ENCODE measurements at places on chromosomes 12 and 14. TPM values are rescaled to one million over a fixed set of nuclear protein-coding genes. Genes with fewer than 3 reads are reported as not detected.

Gene CLEC4E
- total RNA-seq, result not detected

Gene TAS2R20
- total RNA-seq, result 3.8 TPM

Gene TAS2R14
- total RNA-seq, result 4.3 TPM

Gene RNASE11
- not detected for total RNA-seq

Gene A2M
- total RNA-seq, result 4.2 TPM

Gene MSI1
- total RNA-seq, result 0.20 TPM

Gene OR11H7
- total RNA-seq, result not detected

Gene TAS2R7
- not detected for total RNA-seq
